ENCODE measurements at places on chromosomes 12 and 14.
A peak's percentile ranks its signal among the peaks of the same experiment; 100 is the strongest.

DNA sequence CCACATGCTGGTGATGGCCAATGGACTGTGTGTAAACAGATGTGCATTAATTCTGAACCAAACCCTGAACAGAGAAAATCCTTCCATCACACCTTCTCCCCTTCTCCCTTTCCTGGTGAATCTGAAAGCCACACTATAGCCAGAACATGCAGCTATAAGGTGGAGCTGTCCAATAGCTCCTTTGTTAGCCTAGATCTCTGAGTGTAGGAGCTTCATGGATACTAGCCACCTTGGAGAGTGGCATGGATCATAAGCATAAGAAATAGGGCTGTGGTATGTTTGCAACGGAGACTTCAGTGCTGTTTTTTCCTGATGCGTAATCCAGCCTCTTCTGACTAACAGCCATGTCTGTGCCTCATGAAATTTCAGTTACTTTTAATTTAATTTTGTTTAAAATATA, 364.5 kb downstream of the BTG1 start:
- no peak for DNase-seq

- DNase-seq, result no peak
Observed at GRCh38 chr14:69673104-69673503, 61.7 kb downstream of the SUSD6 start.

DNA sequence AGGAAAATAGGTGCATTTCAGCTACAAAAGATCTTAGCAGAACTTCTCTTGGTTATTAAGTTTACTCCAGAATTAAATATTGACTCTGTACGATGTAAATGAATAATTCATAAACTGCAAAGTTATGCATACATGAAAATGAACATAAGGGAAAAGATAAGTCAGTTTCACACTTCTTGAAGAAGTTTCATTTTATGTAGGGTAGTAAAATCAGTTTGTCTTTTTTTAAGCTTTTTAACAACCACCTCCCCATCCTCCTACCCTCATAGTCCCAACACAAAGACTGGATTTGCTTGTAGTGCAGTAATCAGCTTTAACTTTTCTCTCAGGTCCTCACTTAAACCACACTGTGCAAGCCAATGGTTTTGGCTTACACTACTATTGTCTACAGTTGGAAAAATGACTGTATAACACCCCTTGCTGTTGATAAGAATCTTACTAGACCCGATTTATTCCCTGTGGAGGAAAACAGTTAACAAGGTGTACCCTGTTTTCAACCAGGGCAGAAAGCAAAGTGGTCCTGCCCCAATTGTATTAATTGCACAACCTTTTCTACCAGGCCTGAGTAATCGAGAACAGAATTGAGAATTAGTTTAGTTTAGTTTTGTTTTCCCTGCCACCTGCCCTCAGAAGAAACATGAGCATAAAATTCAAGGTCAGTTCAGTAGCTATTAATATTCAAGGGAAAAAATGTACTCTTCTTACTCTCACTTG, 44.1 kb downstream of the NIN start:
- no peak for DNase-seq

DNA sequence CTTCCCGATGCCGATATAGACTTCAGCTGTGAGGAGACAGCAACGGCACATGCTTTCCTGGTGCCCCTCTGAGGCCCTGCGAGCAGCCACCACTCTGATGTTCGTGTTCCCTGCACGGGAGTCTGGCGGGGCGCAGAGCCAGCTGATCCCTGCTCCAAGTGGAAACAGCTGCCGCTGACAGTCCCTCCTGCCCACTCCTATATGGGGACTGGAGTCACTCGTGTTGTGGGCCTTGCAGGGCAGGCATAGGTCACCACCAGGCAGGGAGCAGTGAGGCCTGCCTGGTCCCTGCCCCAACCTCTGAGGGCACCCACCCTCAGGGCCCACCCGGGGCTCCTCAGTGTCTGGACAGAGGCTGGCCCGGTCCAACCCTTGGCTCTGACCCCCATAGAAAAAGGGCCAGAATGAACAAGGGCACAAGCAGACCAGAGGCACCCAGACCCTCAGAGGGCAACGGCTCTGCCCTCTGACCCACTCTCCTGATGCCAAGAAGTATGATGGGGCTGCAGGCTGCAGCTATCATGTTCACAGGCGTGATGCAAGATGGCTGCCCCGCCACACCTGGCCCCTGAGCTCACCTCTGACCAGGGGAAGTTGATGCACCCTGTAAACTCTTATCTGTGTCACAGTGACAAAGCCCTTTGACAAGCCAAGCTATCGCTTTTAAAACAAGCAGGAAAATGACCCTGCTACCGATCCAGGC, 181.6 kb downstream of the CALM1 start:
- no peak for DNase-seq

- DNase-seq, result no peak
Observed at GRCh38 chr12:126384026-126384564, 1318.9 kb downstream of the AACS start.

DNA sequence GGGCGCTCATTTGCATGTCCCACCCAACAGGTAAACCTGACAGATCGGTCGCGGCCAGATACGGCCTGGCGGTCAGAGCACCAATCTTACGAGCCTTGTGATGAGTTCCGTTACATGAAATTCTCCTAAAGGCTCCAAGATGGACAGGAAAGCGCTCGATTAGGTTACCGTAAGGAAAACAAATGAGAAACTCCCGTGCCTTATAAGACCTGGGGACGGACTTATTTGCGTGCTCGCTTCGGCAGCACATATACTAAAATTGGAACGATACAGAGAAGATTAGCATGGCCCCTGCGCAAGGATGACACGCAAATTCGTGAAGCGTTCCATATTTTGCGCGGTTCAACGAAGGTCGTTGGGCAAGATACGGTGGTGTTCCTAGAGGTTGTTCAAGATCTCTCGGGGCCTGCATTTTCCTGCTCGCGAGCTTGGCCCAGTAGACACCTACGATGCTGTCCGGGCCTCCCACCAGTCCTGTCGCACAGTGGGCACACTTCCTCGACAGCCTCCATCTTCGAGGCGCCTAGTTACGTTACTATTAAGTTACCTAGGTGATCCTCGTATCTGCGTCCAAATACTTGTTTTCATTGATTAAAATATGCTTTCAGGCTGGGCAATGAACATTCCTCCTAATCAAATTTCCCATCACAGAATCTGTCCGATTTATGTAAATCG, at the start of gene RNU6-7:
Gene RNU6-7 (plus strand): TSS at position 230 of the 675 bp plus-strand sequence.
- DNase-seq, result no peak

DNA sequence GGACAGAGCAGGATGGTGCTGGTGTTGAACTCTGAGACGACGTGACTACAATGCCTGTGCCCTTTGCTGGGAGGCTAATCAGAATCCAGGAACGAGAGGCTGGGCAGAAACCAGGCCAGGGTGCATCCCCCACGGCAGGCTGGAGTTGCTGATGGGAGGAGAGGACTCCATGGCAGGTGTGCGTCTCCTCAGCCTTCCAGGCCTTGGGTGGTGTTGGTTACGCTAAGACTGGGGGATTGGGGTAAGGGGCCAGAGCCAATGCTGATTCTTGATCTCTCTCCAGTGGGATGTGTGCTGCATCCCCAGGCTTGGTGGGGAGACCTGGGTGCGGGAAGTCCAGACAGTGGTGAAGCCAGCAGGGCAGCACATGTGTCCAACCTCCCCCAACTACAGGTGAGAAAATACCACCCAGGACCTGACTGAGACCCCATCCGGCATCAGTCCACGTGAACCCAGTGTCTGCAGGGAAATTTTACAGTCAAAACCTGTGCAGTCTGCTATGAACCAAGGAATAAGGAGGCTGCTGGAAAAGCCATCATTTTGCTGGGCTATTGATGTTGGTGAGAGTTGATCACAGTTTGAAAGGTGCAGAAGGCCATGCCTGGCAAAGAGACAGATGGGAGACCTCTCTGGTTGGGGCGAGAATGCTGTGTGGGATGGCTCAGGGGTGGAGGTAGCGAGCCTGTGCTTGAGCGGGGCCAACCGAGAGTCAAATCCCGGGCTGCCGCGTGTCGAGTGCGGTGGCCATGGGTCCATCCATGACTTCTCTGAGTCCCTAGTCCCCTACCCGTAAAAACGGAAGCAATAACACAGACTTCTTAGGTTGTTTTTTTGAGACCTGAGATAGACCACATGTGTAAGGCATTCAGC, 89.8 kb downstream of the NTF3 start:
- DNase-seq, result no peak

DNA sequence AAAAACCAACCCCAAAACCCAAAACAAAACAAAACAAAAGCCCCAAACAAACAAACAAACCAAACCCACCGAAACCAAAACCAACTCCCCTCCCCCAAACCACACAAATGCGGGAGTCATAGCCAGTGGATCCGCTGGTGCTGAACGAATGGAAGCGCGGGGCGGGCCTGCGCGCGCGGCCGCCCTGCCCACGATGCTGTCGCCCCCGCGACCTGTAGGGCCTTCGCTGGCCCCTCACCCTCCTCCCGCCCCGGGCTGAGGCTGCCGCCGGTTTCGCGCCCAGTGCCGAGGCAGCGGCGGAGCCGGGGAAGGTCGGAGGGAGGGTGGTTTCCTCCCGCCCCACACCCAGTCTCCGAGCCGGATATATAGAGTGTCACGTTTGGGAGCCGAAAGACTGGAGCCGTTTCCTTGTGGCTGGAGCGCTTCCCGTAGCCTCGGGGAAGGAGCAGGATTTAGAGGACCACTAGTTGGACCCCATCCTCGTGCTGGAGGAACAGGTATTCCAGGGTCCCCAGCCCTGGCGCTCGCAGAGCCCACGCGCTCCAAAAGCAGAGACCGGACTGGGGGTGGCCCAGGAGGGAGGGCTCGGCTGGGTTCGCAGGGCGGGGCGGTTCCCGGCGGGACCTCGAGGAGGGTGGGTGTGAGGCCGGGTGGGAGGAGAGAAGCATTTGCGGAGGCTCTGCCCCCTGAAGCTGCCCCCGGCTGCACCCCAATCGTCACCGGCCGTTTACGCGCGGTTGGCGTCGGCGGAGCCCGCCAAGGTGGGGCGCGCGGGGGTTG, at the start of gene FAR2:
Gene FAR2 (plus strand): TSS at position 368 of the 780 bp plus-strand sequence. CDS start 121,172 bp downstream, outside the sequence.
- DNase-seq, result peak; percentile 51

GRCh38 chr12:72133497-72134055, 138.6 kb upstream of the TRHDE start:
- no peak for DNase-seq

DNA sequence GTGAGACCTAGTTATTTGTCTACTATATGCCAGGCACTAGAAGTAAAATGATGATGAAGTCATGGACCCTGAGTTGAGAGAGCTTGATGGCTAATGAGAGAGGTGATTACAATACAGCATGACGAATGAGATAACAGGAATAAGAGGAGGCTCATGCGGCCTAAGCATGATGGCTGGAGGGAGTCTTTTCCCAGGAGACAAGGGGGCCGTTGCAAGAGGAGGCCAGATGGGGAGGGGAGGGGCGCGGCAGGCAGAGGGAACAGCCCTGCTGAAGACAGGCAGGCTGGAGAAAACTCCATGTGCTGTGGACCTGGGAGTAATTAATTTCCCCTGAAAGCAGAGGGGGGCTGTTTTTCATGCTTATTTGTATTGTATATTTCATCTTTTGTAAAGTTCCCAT, 144.7 kb upstream of the RFLNA start:
- no peak for DNase-seq

DNA sequence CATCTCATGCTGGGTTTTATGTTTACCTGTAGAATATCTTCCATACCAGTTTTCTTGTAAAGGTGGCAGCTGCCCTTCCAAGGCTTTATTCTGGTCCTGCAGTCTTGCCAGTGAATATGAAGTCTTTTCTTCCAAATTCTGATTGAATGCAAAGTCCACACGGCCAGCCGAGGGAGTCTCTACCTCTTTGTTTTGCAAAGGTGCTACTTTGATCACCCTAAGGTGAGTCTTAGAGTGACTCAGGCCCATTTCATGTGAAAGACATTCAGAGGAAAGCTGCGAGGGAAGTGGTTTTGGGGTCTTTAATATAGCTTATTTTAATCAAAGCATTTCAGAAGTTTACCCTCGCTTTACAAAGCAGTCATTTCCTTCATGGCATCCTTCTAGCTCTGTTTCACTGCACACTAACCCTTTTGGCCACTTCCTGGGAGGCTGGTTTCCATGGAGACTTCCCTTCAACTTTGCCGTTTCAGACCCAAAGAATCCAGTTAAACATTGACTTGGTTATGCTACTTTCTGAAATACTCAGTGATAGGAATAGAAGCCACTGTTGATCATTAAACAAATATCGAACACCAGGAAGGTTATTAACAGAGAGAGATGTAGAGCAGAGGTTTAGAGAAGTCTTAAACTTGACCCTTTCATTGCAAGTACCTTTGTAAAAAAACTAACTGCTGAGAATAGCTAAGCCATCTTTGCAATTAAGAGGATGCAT, at the start of gene CCDC198:
Gene CCDC198 (minus strand): TSS at position 391 of the 715 bp plus-strand sequence. CDS start 142 bp downstream, at position 249.
- DNase-seq, result no peak

GRCh38 chr12:56029666-56030293, 8.9 kb downstream of the IKZF4 start:
- no peak for DNase-seq

DNA sequence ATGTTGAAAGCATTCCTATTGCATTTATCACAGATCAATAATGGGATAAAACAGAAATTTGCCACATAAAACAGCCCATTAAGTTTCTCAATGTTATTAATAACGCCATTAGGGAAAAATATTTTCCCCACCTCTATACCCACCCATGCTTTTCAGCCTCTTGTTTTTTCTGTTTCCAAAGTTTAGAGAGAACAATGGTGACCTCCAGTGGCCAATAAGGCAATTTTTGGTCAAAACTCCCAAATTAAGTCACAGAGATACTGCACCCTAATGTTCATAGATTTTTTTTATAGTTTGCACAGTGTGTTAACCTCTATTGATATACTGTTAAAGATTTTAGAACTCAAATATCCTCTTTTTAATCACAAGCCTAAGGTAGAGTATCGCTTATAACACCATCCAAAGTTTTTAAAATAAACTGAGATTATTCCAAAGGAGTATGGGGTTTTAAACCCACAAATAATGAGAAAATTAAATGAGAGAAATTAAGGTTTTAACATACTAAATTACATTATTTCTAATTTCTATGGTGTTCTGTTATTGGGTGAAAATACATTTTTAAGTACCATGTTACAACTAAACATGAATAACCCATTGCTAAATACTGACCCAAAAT, 184.7 kb upstream of the DCN start:
- no peak for DNase-seq

GRCh38 chr12:88266806-88267360, 124.8 kb downstream of the TMTC3 start:
- DNase-seq, result no peak

DNA sequence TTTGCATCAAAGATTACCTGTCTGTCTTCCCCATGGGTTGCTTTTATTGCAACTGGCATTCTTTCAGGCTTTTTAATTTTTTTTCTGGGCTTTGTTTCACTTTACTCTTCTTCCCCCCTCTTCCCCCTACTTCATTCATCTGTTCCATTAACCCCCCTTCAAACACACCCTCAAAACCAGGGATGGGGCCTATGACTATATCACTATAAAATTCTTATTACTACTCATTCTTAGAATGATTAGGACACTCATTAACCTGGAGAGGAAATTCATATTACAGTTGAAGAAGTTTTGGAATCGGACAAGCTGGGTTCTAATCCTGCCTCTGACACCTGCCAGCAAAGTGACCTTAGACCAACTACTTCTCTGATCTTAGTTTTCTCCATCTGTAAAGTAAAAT, 24.8 kb upstream of the MDM1 start:
- DNase-seq, result no peak

GRCh38 chr14:74362361-74362915, 14.2 kb downstream of the VRTN start:
- peak; percentile 58 for DNase-seq

- DNase-seq, result no peak
Observed at GRCh38 chr14:104805941-104806624, 5.2 kb downstream of the ZBTB42 start.
